NCI-H446 (cell line): ENCODE measurements at places on chromosomes 7 and 10.

DNA sequence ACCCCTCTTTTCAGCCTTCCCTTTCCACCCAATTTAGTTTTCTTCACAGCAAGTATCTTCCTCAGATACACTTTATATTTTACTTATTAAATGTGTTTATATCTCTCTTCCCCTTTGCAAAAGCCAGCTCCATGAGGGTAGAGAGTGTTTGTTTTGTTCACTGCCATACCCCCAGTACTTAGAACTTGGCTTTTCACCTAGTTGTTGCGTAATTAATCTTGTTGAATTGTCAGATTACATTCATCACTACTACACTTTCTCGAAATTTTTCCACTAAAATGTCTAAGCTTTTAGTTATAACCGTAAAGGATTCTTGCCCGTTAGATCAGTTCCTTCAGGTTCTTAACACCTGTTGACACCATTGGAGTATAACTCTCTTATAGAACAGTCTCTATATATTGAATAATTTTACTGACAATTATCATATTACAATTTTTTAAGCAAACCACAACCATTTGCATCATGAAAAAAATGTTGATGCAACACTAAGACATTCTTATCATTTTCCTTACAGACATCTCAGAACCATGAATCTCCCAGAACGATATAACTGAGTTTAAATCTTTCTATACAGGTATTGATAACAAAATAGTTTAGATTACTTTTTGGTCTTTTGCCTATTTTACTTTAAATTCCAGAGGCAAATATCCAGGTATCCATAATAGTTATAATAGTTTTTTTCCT, 29.9 kb downstream of the VWDE start:
- DNase-seq: no peak

GRCh38 chr10:124575107-124576035, 113.7 kb downstream of the LHPP start:
- no peak for DNase-seq

DNA sequence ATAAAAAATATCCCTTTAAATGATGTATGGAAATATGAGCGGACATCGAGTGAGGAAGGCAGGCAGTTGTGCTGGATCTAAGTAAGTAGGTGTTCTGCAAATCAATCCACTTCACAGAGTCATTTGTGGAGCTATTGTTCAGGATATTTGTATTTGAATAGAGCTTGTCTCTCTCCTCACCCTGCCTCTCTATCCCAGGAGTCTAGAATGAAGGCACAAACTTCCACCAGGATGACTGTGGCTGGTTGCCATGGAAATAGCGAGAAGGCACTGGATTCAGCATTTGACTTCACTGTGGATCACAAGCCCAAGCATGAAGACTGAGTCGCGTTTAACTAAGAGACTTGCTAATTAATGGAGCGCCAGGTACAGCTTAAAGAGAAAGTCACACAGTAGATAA, 53.2 kb downstream of the NPY start:
- DNase-seq: no peak

GRCh38 chr10:58385784-58386112, 538 bp downstream of the TFAM start:
- no peak for DNase-seq

GRCh38 chr7:149292462-149292823, 30.4 kb downstream of the ZNF783 start:
- no peak for DNase-seq

- DNase-seq: no peak
Observed at GRCh38 chr7:2202901-2203765, 29.6 kb downstream of the MAD1L1 start.

DNA sequence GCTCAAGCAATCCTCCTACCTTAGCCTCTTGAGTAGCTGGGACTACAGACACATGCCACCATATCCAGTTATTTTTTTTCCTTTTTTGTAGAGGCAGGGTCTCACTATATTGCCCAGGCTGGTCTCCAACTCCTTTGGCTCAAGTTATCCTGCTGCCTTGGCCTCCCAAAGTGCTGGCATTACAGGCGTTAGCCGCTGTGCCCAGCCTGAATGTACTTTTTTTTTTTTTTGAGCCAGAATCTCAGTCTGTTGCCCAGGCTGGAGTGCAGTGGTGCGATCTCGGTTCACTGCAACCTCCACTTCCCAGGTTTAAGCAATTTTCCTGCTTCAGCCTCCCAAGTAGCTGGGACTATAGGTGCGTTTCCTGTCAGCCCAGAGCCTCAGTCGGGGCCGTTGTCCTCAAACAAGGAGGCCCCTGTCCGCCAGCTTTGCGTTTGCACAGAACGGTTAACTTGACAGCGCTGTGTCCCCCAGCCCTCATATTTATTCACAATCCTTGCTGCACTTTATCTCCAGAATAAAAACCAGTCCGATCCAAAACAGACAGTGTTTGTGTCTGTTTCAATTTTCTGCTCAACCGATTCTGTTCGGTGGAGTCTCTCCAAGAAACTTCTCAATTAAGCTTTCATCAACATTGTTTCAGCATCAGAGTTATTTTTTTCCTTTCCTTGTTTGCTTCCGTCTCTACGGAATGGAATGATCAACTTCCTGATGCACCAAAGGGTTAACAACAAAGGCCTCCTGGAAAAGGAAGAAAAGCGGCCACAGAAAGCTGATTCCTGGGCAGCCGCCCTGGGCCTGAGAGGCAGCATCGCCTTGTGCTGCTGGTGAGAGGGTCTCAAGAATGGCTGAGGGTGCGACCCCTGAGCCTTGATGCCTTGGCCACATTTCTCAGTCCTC, 64.5 kb downstream of the PDIA4 start:
- DNase-seq: peak; percentile 26

- DNase-seq: no peak
Observed at GRCh38 chr10:124005991-124006392, 87.4 kb downstream of the CHST15 start.

GRCh38 chr7:40057292-40057691, 77.1 kb downstream of the MPLKIP start:
- DNase-seq: peak; percentile 37

DNA sequence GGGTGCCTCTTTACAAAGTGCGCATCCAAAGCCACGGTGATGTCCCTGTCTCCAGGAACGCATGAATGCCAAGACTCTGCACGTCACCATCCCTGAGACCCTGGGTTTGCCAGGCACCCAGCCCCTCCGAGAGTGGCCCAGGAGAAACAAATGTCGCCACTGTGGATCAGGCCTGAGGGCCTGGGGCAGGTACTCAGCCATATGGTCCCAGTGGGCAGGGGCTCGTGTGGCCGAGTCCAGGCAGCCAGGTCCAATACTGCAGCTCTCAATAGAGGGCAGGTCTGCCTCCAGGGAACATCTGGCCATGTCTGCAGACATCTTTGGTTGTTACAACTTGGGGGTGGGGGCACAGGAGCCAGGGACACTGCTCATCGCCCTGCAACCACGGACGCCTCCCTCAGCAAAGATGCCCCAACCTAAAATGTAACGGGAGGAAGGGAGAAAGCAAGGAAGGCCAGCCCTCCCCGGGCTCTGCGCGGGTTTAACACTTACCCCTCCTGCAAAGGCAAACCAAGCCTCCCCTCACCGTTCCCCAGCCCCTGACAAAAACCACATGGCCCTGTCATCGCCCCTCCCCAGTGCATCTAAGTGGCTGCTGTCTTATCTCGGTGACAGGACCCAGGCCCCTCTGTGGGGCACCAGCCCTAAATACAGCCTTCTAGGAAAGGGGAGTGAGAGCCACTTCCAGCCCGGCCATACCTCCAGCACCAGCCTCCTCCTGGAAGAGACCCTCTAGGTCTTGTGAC, 10.3 kb upstream of the PAPOLB start:
- no peak for DNase-seq

- no peak for DNase-seq
Observed at GRCh38 chr10:78645169-78645686, 423.5 kb upstream of the ZMIZ1 start.

DNA sequence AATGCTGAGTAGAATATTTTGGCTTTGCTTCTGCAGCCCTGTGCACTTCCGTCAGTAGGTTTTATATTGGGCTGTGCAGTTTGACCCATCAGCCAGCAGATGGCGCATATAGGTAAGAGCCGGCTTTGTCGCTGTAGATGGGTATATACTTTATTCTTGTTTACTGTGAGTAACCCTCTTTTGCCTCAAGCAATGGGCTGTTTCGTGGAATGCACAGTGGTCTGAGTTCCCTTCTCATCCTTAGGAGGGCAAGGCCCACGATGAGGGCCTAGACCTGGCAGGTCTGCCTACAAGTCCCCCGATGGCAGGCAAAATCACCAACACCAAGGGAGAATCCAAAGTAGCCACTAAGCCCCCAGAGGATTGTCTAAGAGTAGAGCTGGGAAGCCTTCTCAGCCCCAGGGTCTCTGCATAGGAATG, 1002.9 kb upstream of the KCND2 start:
- DNase-seq: peak; percentile 50

- DNase-seq: no peak
Observed at GRCh38 chr10:30755441-30755953, 125.9 kb upstream of the LYZL2 start.

DNA sequence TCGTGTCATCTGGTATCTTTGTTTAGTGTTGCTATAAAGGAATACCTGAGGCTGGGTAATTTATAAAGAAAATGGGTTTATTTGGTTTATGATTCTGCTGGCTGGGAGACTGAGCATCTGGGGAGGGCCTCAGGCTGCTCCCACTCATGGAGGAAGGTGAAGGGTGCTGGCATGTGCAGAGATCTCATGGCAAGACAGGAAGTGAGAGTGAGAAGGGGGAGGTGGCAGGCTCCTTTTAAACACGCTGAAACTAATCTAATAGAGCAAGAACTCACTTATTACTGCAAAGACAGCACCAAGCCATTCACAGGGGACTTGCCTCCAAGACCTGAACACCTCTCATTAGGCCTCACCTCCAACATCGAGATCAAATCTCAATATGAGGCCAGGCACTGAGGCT, 11.3 kb downstream of the OIT3 start:
- no peak for DNase-seq

- DNase-seq: no peak
Observed at GRCh38 chr7:107108793-107109371, 59.9 kb upstream of the HBP1 start.

- DNase-seq: no peak
Observed at GRCh38 chr7:30646154-30646553, 36.1 kb downstream of the CRHR2 start.

- DNase-seq: peak; percentile 37
Observed at GRCh38 chr10:61463035-61463909, 10.1 kb upstream of the TMEM26 start.

DNA sequence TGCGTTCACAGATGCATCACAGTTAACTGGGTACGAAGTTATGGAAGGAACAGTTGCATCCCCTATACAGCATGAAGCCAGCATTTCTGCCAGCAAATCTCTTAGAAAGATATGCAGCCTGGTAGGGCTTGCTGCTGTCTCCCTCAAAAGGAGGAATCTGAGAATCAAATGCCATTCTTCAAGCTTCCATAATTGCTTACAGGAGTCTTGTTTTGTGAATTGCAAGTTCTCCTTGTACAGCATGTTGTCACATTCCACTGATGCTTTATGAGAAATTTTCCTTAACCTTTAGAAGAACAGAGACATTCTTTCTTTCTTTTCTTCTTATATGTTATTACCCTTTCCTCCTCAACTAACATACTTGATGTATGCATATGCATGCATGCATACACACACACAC, 134.6 kb downstream of the CHRM2 start:
- DNase-seq: no peak

- DNase-seq: no peak
Observed at GRCh38 chr10:126227762-126228134, 160.5 kb downstream of the ADAM12 start.

DNA sequence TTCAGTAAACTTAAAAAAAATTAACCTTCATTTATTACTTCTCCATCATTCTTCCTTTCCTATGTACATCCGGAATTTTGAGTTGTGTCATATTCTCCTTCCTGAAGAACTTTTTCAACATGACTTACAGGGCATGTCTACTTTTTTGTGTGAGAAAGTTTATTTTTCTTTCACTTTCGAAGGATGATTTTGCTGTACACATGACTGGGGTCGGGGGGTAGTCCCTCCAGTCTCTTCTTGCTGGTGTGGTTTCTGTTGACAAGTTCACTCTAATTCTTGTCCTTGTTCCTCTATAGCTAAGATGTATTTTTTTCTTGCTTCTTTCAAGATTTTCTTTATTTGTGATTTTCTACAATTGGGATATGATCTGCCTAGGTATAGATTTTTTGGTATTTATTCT, 55.8 kb downstream of the INPP5A start:
- no peak for DNase-seq

DNA sequence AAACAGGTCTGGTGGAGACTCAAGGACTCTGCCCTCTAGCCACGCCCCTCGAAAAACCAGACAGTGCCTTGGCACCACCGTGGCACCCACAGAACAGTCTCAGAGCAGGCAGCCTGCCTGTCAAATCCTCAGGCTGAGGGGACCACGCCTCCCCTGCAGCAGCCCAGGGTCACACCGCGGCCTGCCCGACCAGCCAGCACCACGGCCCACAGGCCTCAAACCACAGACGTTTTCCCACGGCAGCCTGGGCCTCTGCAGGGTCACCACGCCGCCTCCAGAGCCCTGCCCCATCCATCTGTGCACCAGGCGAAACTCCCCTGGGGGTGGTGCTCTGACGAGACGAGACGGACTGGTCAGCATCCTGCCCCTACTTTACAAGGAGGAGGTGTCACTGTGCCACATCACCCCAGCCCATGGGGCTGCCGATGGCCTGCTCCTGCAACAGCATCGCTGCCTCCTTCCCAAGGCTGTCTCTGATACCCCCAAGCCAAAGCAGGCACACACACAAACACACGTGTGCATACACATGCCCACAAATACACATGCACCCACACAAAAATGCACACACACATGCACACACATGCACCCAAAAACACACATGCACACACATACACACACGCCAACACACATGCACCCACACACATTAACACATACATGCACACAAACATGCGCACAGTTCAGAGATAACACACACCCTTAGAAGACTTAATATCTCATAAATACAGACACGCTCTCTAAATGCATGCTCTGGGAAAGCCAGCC, 24.6 kb downstream of the PAPOLB start:
- no peak for DNase-seq

DNA sequence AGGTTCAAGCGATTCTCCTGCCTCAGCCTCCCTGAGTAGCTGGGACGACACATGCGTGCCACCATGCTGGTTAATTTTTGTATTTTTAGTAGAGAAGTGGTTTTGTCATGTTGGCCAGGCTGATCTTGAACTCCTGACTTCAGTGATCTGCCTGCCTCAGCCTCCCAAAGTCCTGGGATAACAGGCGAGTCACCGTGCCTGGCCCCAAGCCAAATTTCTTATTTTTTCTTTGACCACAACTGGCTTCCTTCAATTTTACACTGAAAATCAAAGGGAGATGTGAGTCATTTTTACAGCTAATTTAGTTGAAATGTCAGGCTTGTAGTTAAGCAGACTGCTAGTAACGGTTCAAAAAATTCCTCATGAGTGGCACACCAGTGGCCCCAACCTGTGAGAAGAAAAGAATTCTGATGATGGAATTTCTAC, 7.8 kb downstream of the RNF216 start:
- peak; percentile 56 for DNase-seq

- peak; percentile 53 for DNase-seq
Observed at GRCh38 chr7:138008588-138009349, 6.9 kb upstream of the CREB3L2 start.

GRCh38 chr10:96501985-96502384, 11.7 kb downstream of the TLL2 start:
- no peak for DNase-seq
